Stimulated activated CD4-positive, alpha-beta T cell treated with anti-CD3 and anti-CD28 coated beads, Interleukin-4, amount 100 ng/mL, for 1 hour (primary cell): ENCODE measurements at places on chromosomes 13 and 19.

DNA sequence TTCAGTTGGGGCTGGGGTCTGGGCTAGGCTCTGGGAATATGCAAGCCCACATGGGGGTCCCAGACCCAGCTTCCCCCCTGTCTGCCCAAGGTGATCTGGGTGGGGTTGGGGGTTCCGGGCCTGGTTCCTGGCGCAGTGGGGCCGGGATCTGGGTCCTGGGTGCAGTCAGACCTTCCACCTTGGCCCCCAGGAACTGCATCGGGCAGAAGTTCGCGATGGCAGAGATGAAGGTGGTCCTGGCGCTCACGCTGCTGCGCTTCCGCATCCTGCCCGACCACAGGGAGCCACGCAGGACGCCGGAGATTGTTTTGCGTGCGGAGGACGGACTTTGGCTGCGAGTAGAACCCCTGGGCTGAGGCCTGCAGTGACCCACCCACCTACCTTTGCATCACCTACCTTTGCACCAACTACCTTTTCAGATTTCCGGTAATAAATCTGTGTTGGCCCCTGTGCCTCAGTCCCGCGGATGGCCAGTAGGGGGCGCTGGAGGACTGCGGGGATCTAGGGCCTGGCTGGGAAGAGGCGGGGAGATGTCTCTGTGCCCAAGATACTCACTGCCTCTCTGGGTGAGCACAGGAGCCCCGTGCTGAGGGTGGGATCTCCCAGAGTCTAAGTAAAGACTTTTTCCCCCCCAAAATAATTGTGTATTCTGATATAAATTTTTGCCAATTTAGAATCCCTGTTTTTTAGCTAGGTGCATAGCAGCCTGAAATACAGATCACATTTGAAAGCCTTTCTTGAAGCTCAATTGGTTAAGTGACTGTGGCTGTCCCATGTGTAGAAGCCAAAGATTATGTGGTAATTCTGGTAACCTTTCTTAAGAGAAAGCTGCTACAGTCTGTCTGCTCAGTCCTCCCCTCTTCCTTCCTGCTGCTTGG is 11.5 kb upstream of the CYP4F3 start:
- DNase-seq = peak; percentile 91

DNA sequence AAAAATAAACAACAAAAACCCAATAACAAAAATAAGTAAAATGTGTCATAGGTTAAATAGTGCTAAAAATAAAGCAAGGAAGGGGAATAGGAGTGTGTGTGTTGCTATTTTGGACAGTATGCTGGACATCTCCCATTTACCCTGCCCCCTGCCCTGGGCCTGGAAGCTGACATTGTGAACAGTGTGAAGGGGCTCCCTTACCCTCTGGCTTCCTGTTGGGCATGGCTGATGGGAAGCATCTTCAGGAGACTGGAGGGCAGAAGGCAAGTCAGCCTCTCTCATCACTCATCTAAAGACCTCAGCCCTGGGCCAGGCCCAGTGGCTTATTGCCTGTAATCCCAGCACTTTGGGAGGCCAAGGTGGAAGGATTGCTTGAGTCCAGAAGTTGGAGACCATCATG is 26.7 kb downstream of the KCTD15 start:
- DNase-seq = no peak

DNA sequence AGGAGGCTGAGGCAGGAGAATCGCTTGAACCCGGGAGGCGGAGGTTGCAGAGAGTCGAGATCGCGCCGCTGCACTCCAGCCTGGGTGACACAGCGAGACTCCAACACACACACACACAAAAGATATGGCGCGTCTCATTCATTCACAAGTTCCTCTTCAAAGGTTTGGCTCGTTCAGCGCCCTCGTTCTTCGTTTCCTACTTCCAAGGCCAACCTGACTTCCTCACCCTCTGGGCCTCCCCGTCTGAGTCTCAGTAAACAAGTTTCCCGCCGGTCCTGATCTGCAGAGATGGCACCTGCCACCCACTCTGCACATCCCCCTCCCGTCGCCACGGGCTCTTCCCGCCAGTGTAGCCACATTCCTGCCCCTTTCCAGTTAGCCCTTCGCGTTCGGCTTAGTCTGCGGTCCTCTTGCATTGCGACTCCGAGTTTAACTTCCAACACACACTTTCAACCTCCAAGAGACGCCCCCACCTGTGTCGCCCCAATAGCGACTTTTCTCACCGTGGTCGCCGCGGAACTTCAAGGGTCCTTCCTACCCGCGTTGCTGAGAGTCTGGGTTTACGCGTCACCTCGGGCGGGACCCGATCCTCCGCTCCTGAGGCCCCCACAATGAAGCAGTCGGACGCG is 1.3 kb upstream of the BSG start:
- DNase-seq = no peak

DNA sequence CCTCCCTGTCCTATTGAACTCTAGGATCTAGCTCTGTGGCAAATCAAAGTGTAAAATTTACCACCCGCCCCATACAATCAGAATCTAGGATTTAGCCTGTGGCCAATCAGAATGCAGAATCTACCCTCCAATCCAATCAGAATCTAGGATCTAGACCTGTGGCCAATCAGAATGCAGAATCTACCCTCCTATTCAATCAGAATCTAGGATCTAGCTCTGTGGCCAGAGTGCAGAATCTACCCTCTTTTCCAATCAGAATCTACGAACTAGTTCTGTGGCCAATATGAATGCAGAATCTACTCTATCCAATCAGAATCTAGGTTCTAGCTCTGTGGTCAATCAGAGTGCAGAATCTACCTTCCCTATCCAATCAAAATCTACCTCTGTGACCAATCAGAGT is 25.8 kb downstream of the PRKD2 start:
- no peak for DNase-seq

GRCh38 chr13:41935501-41935900 is 25.4 kb downstream of the VWA8 start:
- DNase-seq = no peak

GRCh38 chr13:71055644-71056043 is 811.4 kb downstream of the DACH1 start:
- no peak for DNase-seq

- DNase-seq = no peak
Measured at GRCh38 chr13:57409656-57410055, 221.9 kb upstream of the PCDH17 start.

DNA sequence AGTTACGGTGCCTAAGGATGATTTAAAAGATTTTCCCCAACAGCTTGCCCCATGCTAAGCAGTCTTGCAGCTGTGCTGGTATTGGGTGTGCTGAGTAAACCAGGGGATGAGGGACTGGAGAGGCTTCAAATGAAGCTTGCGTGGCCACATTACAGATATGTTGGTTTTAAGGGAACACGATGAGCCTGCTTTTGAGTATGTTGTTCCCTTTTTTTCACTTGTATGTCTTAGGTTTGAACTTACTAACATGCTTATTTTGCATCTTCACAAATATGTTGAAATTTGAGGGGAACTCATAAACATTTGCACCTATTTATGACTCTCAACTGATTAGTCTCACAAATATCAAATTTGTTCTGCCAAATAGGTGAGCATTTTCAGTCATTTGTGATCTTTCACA is 2.0 kb upstream of the IL17D start:
- DNase-seq = no peak
